Hematopoietic multipotent progenitor cell (in vitro differentiated cells): ENCODE measurements at places on chromosomes 13 and 19. TPM values are rescaled to one million over a fixed set of nuclear protein-coding genes. Genes with fewer than 3 reads are reported as not detected.

The ZNF681 gene
- 2.2 TPM for total RNA-seq

The CFAP97D2 gene
- not detected for total RNA-seq

The PLIN4 gene
- total RNA-seq = under 0.01 TPM

The CTU1 gene
- total RNA-seq = 9.2 TPM

The ZNF837 gene
- 6.2 TPM for total RNA-seq

The ELANE gene
- total RNA-seq = 11.0 TPM

The KIR3DL1 gene
- total RNA-seq = not detected

The ZNF571 gene
- 4.0 TPM for total RNA-seq

The KISS1R gene
- 1.3 TPM for total RNA-seq

The KLK12 gene
- not detected for total RNA-seq

The OR7A5 gene
- total RNA-seq = under 0.01 TPM

DNA sequence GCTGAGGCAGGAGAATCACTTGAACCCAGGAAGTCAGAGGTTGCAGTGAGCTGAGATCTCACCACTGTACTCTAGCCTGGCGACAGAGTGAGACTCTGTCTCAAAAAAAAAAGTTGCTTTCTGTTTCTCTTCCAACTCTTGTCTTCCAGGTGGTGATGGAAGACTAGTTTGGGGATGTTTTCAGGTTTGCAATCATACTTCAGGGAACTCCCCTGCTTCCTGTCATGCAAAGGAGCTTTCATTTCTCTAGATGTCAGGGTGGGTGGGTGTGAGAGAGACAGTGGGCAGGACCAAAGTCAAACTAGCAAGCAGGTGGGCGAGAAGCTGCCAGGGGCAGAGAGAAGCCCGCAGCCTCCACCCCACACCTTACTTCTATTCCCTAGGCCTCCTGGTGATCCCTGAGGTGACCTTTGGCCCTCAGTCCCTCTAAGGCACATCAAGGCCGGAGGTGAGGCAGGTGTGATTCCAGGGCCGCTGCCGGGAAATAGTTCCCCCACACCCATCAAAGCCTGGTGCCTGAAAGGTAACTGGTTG lies 25.7 kb downstream of the CCNE1 start:
- DNase-seq = no peak

GRCh38 chr13:85799097-85799582 lies at the start of gene SLITRK6:
SLITRK6 (minus strand) TSS chr13:85799419; CDS start chr13:85796508, 2,911 bp downstream.
- no peak for DNase-seq

- no peak for DNase-seq
Observed at GRCh38 chr19:9709305-9709704, 34.4 kb upstream of the ZNF562 start.

- DNase-seq = no peak
Observed at GRCh38 chr19:1970806-1971502, 30.0 kb downstream of the CSNK1G2 start.

- DNase-seq = no peak
Observed at GRCh38 chr13:40024204-40024966, 368.9 kb downstream of the COG6 start.

- no peak for DNase-seq
Observed at GRCh38 chr13:80524447-80525215, 183.7 kb upstream of the SPRY2 start.

DNA sequence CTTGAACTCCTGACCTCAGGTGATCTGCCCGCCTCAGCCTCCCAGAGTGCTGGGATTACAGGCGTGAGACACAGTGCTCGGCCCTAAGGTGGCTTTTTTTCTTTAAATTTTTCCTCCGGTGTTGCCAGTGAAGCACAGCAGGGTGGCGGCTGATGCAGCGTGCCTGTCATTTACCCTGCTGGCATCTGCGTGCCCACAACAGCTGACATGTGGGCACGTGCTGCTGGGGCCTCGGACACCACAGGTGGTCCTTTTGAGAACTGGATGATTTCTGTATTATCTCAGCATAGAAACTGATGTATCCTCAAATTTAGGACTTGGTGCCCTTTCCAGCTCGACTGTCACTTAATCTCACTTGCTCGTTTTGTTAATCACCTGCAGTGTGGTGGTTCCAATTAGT lies 31.2 kb upstream of the TEX29 start:
- no peak for DNase-seq

DNA sequence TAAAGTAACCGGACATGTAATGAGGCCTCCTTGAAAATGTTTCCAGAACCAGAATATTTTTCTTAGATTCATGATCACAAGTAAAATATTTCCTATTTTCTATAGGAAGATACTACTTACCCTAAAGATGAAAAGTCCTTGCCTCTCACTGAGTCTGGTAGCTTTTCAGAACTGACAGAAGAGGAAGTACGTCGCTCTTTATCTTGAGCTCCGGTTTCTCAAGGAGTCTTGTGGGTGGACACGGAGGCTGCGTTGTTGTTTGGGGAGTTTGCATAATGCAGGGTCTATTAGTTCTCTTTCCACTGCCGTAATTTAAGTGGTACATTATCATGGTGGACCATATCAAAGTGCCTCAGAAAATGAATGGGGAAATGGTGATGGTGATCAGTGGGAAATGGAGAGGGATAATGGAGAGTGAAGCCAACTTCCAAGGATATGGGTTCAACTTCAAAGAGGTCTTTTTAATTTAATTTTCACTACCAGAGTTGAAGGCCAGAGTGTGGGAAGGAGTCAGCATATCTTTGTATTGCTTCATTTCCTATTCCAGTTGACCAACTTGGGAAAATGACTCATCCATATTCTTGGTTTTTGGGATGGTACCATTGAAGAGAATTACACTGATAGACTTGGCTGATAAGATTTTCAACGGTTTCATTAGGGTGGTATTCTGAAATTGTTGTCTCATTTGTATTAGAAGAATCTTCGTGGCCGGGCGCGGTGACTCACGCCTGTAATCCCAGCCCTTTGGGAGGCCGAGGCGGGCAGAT lies 23.4 kb downstream of the MBD3L2B start:
- no peak for DNase-seq

GRCh38 chr19:35805526-35806102 lies 7.0 kb downstream of the PRODH2 start:
- no peak for DNase-seq

DNA sequence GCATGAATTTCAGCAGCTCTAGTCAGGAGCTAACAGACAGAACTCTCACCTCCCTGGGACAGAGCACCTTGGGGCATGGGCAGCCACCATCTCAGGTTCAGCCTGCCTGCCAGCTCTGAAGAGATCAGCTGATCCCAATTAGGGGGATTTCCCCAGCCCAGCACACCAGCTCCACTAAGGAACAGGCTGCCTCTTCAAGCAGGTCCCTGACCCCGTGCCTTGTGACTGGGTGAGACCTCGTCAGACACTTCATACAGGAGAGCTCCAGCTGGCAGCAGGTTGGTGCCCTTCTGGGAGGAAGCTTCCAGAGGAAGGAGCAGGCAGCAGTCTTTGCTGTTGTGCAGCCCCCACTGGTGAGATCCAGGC lies 84.5 kb upstream of the UFM1 start:
- no peak for DNase-seq

- no peak for DNase-seq
Observed at GRCh38 chr13:43916828-43917227, 37.1 kb downstream of the LACC1 start.

GRCh38 chr19:47507012-47507411 lies 7.9 kb downstream of the NAPA start:
- DNase-seq = no peak

DNA sequence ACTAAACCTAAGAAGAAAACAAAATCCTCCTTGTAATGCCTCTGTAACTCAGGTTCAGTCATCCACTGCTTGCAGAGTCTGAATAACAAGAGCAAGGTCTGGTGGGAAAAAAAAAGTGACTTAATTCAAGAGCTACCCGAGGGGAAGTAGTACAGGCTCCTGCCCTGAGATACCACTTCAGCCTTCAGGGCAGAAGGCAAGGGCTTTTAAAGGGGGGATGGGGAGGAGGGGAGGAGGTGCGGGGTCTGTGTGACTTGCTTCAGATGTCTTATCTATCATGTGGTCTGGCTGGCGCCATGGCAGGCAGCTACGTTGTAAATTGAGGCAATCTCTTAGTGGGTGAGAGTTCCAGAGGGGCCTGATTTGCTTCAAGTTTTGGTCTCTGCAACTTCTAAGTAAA lies 66.7 kb downstream of the LRRC63 start:
- peak; percentile 14 for DNase-seq

GRCh38 chr19:11088506-11089253 lies 583 bp upstream of the LDLR start:
- no peak for DNase-seq

GRCh38 chr13:20387441-20387971 lies 138.2 kb downstream of the CRYL1 start:
- DNase-seq = no peak

- DNase-seq = no peak
Observed at GRCh38 chr13:35993686-35994085, 137.5 kb downstream of the DCLK1 start.

DNA sequence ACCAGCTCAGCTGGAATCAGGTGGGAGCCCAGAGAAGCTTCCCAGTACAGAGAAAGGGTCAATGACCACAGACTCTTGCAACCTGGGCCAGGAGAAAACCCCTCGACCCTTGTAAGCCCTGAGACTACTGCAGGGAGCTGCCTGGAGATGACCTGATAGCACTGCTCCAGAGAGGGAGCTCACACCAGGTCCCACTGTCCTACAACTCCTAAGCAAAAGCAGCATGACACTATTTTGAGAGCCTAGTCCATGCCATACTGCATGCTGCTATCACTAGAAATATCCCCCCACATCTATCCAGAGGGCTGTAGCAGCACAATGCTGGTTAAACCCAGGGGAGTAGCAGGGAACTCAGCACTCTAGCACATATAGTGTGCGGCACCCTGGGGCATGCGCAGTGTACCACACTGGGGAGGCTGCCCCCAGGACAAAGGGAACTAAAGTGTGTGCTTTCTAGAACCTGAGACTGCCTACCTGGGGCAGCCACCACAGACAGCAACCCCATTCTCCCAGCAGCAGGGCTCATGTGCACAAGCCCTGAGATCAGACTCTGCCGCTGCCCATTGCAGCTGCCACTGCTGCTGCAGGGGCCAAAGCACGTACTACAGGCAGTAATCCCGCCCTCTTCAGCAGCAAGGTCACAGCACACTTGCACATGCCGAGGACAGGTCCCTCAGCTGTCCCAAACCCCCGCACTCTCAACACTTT lies 27.1 kb upstream of the N4BP2L1 start:
- DNase-seq = no peak

DNA sequence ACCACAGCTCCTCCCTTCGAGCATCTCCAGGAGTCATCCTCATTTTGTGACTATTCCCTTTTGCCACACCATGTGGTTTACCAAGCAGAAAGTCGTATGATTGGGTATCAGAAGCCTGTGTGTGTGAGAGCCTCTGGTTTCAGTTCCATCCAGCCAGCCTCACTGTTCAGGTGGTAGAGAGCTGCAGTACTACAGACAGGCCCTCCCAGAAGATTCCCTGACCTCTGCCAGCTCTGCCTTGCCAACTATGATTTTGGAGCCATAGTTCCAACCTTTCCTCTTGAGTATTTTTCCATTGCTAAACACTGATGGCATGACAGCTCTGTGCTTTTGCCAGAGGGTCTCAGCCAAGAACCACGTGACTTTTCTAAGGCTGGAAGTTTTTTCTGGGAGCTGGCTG lies 82.5 kb downstream of the DHRS12 start:
- DNase-seq = no peak

GRCh38 chr13:95221971-95222732 lies 79.1 kb downstream of the ABCC4 start:
- DNase-seq = no peak

DNA sequence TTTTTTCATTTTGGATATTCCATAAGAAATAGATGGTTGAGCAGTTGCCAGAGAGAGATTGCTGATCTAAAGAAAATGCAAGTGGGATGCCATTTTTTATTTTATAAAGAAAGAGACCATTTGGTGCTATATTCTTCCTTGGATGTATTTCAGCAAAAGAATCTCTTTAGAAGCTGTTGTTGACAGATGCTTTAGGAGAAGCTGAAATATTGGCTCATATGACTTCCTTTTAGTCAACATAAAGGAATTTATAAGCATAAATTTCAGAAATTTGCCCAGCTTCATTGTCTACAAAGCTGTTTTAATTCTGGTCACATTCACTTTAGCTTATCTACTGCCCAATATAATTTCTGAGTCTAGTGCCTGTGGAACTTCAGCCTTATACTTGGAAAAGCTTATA lies 36.9 kb downstream of the POLR1D start:
- no peak for DNase-seq

DNA sequence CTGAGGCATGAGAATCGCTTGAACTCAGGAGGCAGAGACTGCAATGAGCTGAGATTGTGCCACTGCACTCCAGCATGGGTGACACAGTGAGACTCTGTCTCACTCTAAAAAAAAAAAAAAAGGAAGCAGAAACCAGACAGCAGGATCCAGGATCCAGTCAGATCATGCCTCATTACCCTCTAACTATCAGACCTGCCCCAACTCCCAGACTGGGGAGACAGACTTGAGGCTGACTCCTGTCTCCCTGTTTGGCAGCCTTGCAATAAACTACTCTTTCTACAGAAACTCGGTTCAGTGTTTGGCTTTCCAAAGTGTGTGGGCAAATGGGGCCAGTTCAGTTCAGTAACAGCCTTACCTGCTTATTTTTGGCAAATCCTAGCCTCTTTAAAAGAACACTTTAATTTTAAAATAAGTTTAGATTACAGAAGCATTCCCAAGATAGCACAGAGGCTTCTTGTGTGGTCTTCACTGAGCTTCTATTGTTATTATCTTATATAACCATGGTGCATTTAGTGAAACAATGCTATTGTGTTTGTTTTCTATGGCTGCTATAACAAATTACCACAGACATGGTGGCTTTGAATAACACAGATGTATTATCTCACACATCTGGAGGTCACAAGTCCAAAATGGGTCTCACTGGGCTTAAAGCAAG lies 18.5 kb downstream of the RASL11A start:
- no peak for DNase-seq

DNA sequence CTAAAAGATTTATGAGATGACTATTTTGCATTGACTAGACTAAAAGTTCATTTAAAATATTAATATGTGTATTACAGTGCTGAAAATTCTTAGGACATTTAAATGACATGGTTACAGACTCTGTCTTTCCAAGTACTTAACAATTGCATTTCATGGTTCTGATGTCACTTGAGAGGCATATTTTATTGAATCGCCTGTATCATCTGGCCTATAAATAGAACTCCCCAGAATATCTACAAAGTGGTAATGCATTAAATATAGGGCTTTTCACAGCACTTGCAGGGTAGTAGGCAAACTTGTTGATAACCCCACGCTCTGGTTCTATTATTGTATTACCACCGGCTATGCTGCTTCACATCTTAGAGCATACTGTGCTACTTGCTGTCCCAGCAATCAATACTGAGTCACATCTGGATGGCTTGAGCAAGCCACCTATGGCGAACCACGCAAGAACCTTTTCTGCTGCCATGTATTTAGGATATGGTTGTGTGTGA lies 400.6 kb downstream of the HS6ST3 start:
- no peak for DNase-seq
